ENCODE measurements at places on chromosomes 2 and 18. TPM values are rescaled to one million over a fixed set of nuclear protein-coding genes. Genes with fewer than 3 reads are reported as not detected.

DNA sequence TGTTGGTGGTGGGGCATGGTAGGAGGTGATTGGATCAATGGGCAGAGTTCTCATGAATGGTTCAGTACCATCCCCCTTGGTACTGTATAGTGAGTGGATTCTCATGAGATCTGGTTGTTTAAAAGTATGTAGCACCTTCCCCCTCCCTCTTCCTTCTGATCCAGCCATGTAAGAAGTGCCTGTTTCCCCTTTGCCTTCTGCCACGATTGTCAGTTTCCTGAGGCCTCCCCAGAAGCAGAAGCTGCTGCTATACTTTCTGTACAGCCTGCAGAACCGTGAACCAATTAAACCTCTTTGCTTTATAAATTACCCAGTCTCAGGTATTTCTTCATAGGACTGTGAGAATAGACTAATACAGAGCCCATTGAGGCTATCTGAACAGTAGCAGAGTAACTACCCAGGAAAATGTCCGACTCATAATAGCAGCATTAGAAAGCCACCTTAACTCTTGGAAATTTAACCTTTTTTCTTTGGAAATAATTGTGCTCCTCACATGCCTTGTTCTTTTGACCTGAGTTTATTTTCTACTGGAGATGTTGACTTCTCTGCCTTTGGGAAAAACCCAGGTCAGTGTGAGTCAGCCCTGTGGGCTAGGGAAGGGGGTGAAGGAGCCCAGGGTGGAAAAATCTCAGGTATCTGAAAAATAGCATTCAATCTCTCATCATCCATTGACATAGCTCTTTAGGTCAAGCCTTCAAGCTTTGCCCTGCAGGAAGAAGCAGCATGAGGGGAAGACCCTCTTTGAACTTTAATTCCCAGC is 18.1 kb downstream of the CYP1B1 start:
- H3K27me3 ChIP-seq = no peaks in the 10 kb centered on the region
- H3K36me3 ChIP-seq = no peaks in the 10 kb centered on the region
- no peak overlapping the region for H3K27ac ChIP-seq
- no peaks in the 10 kb centered on the region for H3K4me1 ChIP-seq

GRCh38 chr18:46755315-46756024 is 1.4 kb downstream of the ST8SIA5 start:
- H3K27me3 ChIP-seq = peaks cover 78% of the 10 kb centered on the region
- H3K4me1 ChIP-seq = peaks cover 24% of the 10 kb centered on the region
- DNase-seq = peak; percentile 41
- H3K4me3 ChIP-seq = no peak overlapping the region

DNA sequence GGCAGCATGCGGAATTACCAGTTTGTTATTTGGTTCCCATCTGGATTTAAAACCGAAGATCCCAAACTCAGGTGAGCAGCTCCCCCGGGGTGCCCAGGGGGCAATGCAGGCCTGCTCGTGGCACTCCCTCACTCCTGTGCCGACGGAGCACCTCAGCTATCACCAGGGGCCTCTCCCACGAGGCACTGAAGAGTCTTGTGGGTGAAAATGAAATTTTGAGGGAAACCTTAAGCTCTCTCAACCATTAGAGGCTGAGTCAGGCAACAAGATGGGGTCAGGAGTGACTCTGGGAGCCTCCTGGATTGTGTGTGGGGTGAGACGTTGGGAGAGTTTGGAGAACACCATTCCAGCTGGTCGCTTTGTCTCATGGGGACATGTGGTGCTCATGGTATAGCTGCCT is 189.0 kb downstream of the PRKCE start:
- H3K4me1 ChIP-seq = peaks cover 28% of the 10 kb centered on the region
- H3K36me3 ChIP-seq = no peaks in the 10 kb centered on the region
- no peak for DNase-seq
- H3K27ac ChIP-seq = peak overlapping the region; percentile 39

DNA sequence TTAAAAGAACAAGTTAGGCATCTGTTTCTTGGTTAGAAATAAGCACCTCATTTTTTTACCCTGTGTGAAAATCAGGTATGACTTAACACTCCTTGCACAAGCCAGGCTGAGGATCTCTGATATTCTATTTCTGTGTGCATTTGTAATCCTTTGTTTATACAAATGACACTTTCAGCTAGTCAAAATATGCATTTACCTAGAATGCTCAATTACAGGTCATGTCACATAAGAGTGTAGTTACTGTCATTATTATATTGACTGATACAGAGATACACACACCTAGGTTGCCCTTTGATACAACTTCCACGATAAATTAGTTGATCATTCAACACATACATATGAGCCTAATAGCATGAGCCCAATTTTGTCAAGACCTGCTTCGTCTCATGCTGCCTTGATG is 144.3 kb downstream of the CHST9 start:
- no peak overlapping the region for H3K27ac ChIP-seq
- DNase-seq = no peak
- H3K4me3 ChIP-seq = no peak overlapping the region
- no peaks in the 10 kb centered on the region for H3K27me3 ChIP-seq
- no peaks in the 10 kb centered on the region for H3K36me3 ChIP-seq
- H3K4me1 ChIP-seq = no peaks in the 10 kb centered on the region

- H3K4me1 ChIP-seq = peaks cover 25% of the 10 kb centered on the region
- no peaks in the 10 kb centered on the region for H3K36me3 ChIP-seq
- peaks cover 8% of the 10 kb centered on the region for H3K27me3 ChIP-seq
- H3K4me3 ChIP-seq = no peak overlapping the region
Observed at GRCh38 chr2:72118951-72119350, 28.7 kb downstream of the CYP26B1 start.

GRCh38 chr2:12424219-12424618 is 292.5 kb upstream of the TRIB2 start:
- no peak overlapping the region for H3K4me3 ChIP-seq
- no peak overlapping the region for H3K27ac ChIP-seq
- H3K4me1 ChIP-seq = peaks cover 2% of the 10 kb centered on the region
- DNase-seq = no peak
- no peaks in the 10 kb centered on the region for H3K36me3 ChIP-seq

DNA sequence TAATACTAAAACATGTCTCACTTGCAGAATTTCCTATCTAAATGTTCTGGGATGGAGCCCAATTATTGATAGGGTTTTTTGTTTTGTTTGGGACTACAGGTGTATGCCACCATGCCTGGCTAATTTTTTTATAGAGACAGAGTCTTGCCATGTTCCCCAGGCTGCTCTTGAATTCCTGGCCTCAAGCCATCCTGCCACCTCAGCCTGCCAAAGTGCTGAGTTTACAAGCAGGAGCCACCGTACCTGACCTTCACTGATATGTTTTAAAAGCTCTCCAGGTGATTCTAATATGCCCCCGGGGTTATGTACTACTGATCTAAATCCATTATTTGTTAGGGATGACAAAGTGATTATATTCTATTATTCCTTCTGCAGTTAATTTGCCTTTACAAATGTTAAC is 2.2 kb downstream of the ELAC1 start:
- H3K27me3 ChIP-seq = no peaks in the 10 kb centered on the region
- DNase-seq = no peak
- H3K4me1 ChIP-seq = peaks cover 25% of the 10 kb centered on the region

DNA sequence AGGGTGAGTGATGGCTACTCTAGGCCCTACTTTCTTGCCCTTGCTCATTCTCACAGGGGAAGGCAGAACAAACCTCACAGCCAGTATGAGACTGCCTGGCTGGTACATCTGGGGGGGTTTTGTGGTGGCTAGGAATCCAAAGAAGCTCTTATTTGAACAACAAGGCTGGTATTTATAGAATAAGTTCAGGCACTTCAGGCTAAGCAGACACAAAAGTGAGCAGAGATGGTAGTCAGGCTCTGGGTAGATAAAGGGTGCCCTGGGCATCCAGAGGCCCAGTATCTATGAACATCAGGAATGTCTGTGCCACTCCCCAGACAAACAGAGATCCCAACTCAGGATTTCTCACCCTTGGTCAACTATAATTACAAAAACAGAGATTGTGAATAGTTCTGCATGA is 57.2 kb upstream of the RTN4 start:
- peaks cover 11% of the 10 kb centered on the region for H3K4me1 ChIP-seq
- no peaks in the 10 kb centered on the region for H3K36me3 ChIP-seq
- H3K4me3 ChIP-seq = no peak overlapping the region
- no peak overlapping the region for H3K27ac ChIP-seq
- no peaks in the 10 kb centered on the region for H3K27me3 ChIP-seq
- no peak for DNase-seq

GRCh38 chr2:45809205-45809604 is 157.7 kb downstream of the PRKCE start:
- DNase-seq = no peak
- H3K27me3 ChIP-seq = no peaks in the 10 kb centered on the region
- peaks cover 15% of the 10 kb centered on the region for H3K4me1 ChIP-seq
- no peak overlapping the region for H3K4me3 ChIP-seq
- H3K27ac ChIP-seq = no peak overlapping the region
- H3K36me3 ChIP-seq = no peaks in the 10 kb centered on the region

DNA sequence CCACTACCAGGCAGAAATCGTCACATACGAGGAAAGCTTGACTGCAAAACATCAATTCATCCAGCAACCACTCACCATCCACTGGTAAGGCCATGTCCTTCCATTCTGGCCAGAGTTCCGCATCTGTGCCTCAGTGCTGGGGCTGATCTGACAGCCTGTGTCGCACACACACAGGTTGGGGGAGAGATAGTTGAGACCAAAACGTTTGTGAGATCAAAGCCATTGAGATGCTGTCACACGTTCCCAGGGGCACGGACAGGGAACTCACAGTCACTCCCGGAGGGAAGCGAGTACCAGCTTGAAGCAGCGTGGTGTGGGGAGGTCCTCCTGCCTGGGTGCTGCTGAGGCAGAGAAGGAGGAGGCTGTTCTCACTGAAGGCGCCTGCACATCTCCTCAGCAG is 458.5 kb upstream of the SALL3 start:
- no peak overlapping the region for H3K4me3 ChIP-seq
- H3K27me3 ChIP-seq = peaks cover 5% of the 10 kb centered on the region
- no peaks in the 10 kb centered on the region for H3K4me1 ChIP-seq
- DNase-seq = no peak

GRCh38 chr2:36820942-36821605 is 124.6 kb downstream of the VIT start:
- no peaks in the 10 kb centered on the region for H3K4me1 ChIP-seq
- H3K4me3 ChIP-seq = no peak overlapping the region
- no peak for DNase-seq
- no peaks in the 10 kb centered on the region for H3K27me3 ChIP-seq

GRCh38 chr18:70659036-70659925 is 370.4 kb downstream of the SOCS6 start:
- H3K27ac ChIP-seq = no peak overlapping the region
- H3K4me1 ChIP-seq = no peaks in the 10 kb centered on the region
- no peaks in the 10 kb centered on the region for H3K36me3 ChIP-seq
- DNase-seq = no peak
- H3K27me3 ChIP-seq = no peaks in the 10 kb centered on the region

- H3K27me3 ChIP-seq = no peaks in the 10 kb centered on the region
- no peaks in the 10 kb centered on the region for H3K36me3 ChIP-seq
- H3K4me3 ChIP-seq = peak overlapping the region; percentile 22
- H3K27ac ChIP-seq = peak overlapping the region; percentile 78
- H3K4me1 ChIP-seq = peaks cover 25% of the 10 kb centered on the region
- peak; percentile 85 for DNase-seq
Observed at GRCh38 chr18:24987303-24988252, 364.4 kb downstream of the ZNF521 start.

GRCh38 chr18:43034683-43035500 is 80.6 kb downstream of the RIT2 start:
- H3K36me3 ChIP-seq = no peaks in the 10 kb centered on the region
- no peak overlapping the region for H3K27ac ChIP-seq
- DNase-seq = no peak
- no peaks in the 10 kb centered on the region for H3K4me1 ChIP-seq

- H3K36me3 ChIP-seq = no peaks in the 10 kb centered on the region
- H3K27ac ChIP-seq = no peak overlapping the region
- no peaks in the 10 kb centered on the region for H3K27me3 ChIP-seq
- no peak overlapping the region for H3K4me3 ChIP-seq
- DNase-seq = no peak
Observed at GRCh38 chr18:44180683-44181082, 500.0 kb upstream of the SETBP1 start.

DNA sequence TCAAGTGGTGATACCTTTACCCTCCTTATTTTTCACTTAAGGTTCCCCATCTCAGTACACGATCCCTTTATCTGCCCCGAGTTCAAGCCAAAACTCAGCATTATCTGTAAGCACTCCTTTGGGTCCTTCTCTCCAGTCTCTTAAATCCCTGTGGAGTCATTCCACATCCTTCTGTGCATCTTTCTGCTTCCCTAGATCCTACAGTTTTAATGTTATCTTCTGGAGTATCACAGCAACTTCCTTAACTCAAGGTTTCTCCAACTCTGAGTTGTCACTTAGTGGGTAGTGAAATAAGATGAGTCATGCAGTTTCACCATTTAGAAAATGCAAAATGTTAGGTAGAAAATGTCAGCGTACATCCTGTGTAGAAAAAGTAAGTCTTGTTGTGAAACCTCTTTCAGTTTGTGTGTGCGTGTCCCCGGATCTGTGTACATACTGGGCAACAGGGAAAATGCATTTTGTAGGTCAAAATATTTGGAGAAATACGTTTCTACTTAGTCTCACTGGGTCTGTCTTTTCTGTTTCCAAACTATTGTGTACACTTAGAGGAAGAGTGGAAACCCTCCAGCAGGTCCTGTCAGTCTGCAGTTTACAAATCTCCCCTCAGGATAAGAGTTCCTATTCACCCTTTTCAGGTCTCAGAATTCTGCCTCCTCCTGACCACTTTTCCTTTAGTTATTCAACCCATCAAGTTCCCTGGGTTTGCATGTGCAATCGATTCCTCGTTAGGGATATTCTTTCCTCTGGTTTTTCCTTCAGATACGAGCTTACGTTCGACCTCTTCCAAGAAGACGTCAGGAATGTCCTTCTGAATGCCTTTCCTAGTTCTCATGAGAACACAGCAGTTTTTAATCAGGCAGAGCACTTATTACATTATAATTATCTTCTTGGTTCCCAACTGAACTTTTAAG is 154.8 kb downstream of the TGIF1 start:
- H3K27me3 ChIP-seq = no peaks in the 10 kb centered on the region
- DNase-seq = no peak
- peak overlapping the region; percentile 92 for H3K27ac ChIP-seq
- H3K4me3 ChIP-seq = peak overlapping the region; percentile 43

- no peaks in the 10 kb centered on the region for H3K4me1 ChIP-seq
- H3K27me3 ChIP-seq = no peaks in the 10 kb centered on the region
- DNase-seq = no peak
- H3K36me3 ChIP-seq = peaks cover 71% of the 10 kb centered on the region
Observed at GRCh38 chr2:159441182-159441581, 154.7 kb upstream of the WDSUB1 start.

Gene OR6B2
- total RNA-seq = not detected

Gene CFAP210
- not detected for total RNA-seq

Gene ZNF396
- total RNA-seq = 0.98 TPM

Gene RASGRP3
- total RNA-seq = 7.8 TPM

Gene CLEC4F
- 0.60 TPM for total RNA-seq

Gene KLHL14
- not detected for total RNA-seq

Gene SH3RF3
- 2.2 TPM for total RNA-seq

Gene LYG2
- not detected for total RNA-seq

Gene LRATD1
- 65.2 TPM for total RNA-seq

Gene YES1
- 101 TPM for total RNA-seq

Gene MRO
- 0.26 TPM for total RNA-seq

Gene C2orf68
- 15.8 TPM for total RNA-seq

Gene ACTG2
- 43.5 TPM for total RNA-seq
